ENCODE measurements at places on chromosomes 1 and 21. TPM values are rescaled to one million over a fixed set of nuclear protein-coding genes. Genes with fewer than 3 reads are reported as not detected.

The KIF2C gene
- 0.49 TPM for total RNA-seq

GRCh38 chr1:21857840-21858670 lies 46.0 kb downstream of the LDLRAD2 start:
- DNase-seq = no peak

DNA sequence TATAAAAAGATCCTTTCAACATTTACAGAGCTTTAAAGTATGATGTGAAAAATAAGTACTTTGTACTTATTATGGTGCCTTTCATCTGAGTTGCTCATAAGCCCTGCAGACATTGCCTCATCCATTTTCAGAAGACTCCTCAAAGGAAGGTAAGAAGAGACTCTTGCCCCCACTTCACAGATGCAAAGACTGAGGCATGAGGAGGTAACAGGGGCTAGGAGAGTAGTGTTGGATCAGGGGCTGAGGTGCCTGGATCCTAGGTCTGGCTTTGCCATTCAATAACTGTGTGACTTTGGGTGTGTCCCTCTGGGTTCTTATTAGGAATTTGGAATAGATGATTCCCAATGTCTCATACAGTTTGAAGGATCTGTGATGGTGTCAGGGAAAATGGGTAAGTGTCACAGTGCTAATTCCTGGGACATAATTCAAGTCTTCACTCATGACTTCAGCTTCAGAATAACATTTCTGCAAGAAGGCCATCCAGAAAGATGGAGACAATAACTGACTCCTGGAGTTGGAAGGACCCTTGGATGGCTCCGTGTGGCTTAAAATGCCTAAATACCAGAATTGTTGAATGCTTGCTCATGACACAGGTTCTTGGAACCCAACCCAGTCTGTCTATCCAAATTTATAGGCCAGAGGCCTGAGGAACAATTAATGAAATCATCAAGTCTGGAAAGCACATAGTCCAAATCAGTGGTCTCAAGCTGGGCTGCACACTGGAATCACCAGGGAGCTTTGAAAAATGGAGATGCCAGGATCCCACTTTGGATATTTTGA lies 93.1 kb upstream of the RUNX1 start:
- no peak for DNase-seq

DNA sequence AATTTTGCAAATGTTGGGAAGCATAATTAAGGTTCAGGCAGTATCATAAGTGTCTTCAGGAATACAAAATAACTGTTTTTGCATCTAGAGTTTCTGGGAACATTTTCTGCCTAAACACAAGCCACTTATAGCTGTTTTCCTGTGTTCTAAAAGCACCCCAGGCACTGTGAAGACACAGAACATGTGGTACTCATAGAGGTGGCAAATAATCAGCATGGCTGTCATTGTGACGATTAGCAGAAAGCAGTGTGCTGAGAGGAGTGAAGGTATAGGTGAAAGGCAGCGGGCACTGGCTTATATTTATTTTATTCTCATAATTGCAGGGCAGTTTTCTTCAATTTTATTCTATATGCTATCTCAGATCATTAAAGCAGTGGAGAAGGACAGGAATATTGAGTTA lies 119.6 kb downstream of the LRRC53 start:
- no peak for DNase-seq

- DNase-seq = no peak
These were observed 12.4 kb upstream of the THRAP3 start for GRCh38 chr1:36211841-36212240.

Measured in sigmoid colon (tissue), 7 donors.